ENCODE measurements at places on chromosomes 3 and 15. TPM values are rescaled to one million over a fixed set of nuclear protein-coding genes. Genes with fewer than 3 reads are reported as not detected.

DNA sequence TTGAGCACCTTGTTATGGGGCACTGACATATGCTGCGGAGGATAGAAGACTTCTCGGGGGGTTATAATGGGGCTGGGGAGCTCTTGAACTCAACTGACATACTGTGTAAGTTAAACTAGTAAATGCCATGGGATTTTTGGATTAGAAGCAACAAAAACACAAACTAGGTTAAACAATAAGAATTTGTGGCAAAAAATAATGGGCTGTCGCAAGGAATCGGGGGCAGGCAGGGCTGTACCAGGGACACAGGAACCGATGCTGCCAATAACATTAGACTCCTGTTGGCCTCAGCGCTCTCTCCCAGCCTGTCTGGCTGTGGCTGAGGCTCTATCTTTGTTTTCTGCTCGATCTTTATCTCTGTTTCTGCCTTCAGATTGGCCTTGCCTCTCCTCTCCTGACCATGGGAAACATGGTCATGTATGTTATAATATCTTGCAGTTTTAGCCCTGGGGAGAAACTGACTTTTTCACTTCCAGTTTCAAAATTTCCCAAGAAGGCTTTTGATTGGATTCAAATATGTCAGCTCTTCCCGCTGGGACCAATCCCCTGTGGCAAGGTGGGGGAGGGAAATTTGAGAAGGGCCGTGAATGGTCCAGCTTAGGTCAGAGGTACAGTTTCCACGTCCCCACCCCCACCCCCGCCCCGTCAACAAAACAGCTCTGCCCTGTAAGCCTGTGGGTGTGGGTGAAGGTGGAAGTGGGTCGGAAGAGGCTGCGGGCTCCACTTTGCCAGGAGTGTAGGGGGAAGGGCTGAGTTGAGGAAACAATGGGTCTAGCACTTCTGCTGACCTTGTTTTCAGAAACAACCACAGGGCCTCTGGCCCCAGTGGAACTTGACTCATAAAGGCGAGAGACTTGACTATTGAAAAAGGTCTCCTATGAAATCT lies 161.1 kb upstream of the TBL1XR1 start:
- H3K27ac ChIP-seq: peak overlapping the region; percentile 91
- DNase-seq: peak; percentile 71
- peak overlapping the region; percentile 62 for H3K4me3 ChIP-seq
- no peaks in the 10 kb centered on the region for H3K27me3 ChIP-seq

Gene CYP11A1
- 0.27 TPM for total RNA-seq

Gene SMAD6
- 20.3 TPM for total RNA-seq

- no peaks in the 10 kb centered on the region for H3K4me1 ChIP-seq
- no peaks in the 10 kb centered on the region for H3K36me3 ChIP-seq
- H3K4me3 ChIP-seq: no peak overlapping the region
- H3K27me3 ChIP-seq: no peaks in the 10 kb centered on the region
- H3K27ac ChIP-seq: no peak overlapping the region
Observed at GRCh38 chr3:131564812-131565211, 62.0 kb upstream of the MRPL3 start.

- H3K27me3 ChIP-seq: no peaks in the 10 kb centered on the region
- DNase-seq: no peak
- no peak overlapping the region for H3K27ac ChIP-seq
- no peak overlapping the region for H3K4me3 ChIP-seq
- H3K4me1 ChIP-seq: peaks cover 35% of the 10 kb centered on the region
Observed at GRCh38 chr15:48533982-48534381, 111.5 kb downstream of the FBN1 start.

Measured in left ventricle myocardium inferior (tissue), 1 donor.